ENCODE measurements at places on chromosomes 1 and 21. TPM values are rescaled to one million over a fixed set of nuclear protein-coding genes. Genes with fewer than 3 reads are reported as not detected.

TIE1 gene
- 2.2 TPM for total RNA-seq

LRRC38 gene
- not detected for total RNA-seq

ATP8B2 gene
- total RNA-seq = 48.0 TPM

GPR89B gene
- total RNA-seq = 19.4 TPM

DNA sequence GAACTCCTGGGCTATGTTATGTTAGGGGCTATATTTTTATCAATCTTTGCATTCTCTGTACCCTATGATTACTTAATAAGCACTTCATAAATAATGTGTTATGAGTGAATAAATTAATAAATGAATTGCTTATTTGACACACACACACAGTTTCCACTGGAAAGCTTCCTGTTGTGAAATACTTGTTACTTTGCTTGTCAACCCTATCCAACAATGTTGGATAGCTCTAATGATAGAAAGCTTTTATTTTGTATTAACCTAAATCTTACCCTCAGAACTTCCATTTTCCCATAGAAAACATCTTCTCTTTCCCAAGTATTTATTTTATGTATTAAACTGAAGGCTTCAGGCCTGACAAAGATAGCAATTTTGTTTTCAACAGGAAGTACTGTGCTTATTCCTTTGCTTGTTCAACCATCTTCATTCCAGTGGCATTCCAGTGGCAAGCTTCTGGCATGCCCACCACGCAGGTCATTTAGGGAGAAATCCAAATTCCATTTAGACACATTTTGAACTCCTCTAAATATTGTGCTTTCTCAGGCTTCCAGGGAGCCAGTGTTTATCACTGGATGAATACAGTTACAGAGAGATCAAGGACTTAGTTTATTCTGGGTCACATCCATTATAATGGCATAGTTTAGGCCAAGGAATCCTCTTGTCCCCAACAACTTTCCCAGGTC is 134.4 kb downstream of the TGFB2 start:
- DNase-seq = no peak

DNA sequence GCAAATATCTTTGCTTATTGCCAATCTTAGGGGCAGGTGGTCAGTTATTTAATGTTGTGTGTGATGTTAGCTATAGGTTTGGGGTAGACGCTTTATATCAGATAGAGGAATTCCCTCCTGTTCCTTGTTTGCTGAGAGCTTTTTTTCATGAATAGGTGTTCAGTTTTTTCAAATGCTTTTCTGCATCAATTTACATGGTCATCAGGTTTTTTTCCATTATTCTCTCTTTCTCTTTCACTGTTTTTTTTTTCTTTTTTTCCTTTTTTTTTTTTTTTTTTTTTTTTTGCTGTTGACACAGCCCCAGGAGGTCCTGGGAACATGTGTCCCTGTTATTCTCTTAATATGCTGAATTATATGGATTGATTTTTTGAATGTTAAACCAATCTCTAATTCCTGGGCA is 3.0 kb upstream of the SLC25A33 start:
- DNase-seq = no peak

- DNase-seq = no peak
Observed at GRCh38 chr1:229642376-229642775, 16.3 kb downstream of the URB2 start.

DNA sequence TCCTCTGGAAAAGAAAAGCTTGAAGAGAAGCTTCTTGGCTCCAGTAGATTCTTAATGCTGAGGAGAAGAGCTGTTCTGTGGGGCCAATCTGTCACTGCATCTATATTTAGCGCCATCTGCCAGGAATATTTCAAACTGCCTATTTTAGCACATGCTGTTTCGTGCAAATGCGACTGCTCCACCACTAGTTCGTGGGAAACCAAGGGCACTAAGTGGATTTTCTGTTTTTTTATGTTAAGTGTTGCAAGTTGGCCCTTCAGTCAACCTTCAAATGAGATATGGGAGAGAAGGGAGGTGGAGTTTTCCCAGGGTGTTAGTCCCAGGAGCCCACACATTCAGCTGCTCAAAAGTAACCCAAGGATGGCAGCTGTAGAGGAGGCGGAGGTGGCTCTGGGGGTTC is 91.9 kb downstream of the TSEN15 start:
- no peak for DNase-seq

DNA sequence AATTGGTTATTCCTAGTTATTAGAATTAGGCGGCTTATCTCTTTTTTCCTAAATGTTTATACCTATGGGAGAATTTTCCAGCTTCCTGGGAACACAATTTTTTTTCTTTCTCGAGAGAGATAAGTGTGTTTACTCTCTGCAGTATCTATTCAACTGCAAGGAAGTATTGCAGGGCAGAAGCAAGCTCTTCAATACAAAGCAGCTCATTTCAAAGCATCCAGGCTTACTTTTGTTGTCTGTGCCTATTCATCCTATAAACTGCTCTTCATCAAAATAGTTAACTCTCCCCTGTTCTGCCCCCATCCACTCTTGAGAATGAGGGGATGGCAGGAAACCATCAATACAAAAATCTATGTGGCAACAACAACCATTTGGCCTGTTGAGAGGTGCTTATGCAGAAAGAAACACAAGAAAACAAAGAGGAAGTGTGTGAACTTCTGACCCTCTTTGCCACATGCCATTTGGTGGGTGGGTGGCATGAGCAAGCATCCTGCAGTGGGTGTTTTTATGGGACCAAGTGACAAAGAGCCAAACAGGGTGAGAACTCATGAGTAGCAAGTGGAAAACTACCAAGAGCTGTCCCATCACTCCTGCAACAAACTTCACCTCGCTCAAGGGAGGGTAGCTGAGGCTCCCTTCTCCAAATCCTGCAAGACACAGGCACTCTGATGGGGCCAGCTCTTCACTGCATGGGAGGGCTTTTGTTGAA is 50.6 kb upstream of the MRPS6 start:
- DNase-seq = no peak

DNA sequence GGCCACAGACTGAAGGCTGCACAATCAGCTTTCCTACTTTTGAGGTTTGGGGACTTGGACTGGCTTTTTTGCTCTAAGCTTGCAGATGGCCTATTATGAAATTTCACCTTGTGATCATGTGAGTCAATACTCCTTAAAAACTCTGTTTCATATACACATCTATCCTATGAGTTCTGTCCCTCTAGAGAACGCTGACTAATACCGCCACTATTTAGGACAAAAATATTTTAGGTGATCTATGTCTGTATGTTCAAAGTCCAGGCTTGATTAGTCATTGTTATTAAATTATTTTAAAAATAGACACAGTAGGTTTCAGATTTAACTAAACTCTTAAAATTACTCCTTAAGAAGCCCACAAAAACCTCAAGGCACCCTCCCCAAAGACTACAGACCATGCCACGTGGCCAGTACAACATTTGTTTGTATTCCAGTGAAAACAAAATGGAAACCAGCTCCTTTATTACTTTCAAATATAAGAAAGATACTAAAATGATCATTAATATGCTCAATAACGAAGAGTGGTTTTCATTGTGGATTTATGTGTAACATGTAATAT is 63.1 kb downstream of the TMPRSS15 start:
- DNase-seq = no peak

GRCh38 chr1:69911301-69911801 is 294.0 kb downstream of the LRRC40 start:
- no peak for DNase-seq

DNA sequence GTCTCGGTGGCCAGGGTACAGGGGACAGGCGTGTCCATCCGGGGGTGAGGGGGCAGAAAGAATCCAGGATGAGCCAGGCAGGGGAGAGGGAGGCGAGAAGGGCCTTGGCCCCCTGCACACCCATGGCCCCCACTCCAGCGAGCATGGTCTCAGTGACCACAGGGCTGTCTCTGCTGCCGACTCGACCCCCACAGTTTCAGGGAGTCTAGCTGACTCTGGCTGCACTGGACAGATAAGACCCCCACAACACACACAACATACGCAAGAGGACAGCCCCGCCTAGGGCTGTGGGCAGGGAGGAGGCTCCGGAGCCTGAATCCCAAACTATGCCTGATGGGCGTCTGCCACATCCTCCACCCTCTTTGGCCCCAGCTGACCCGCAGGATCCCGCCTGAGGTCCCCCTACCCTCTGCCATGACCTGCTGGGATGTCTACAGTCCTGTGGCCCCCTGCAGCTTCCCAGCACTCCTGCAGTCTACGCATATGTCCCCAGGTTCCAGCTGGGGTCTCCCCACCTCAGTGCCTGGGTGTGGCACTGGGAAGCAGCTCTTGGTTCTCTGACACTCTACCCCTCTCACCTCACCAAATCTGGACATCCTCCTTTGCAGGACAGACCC is 22.0 kb downstream of the WNT9A start:
- DNase-seq = no peak

DNA sequence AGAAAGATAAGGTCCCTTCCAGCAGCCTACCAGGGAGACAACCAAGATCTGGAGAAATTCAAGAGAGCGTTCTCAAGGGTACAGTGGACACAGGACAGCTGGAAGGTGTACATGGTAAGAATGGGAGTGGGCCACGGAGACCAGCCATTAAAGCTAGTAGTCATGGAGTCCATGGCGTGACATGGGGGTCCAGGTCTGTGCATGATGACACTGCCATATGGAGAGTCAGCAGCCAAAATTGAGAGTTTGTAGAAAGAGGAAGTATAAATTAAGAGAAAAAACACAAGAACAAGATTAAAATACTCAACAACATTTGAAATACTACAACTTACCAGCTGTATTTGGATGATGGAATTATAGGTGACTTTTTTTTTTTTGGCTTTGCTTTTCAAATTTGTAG is 7.9 kb upstream of the LORICRIN start:
- DNase-seq = no peak

DNA sequence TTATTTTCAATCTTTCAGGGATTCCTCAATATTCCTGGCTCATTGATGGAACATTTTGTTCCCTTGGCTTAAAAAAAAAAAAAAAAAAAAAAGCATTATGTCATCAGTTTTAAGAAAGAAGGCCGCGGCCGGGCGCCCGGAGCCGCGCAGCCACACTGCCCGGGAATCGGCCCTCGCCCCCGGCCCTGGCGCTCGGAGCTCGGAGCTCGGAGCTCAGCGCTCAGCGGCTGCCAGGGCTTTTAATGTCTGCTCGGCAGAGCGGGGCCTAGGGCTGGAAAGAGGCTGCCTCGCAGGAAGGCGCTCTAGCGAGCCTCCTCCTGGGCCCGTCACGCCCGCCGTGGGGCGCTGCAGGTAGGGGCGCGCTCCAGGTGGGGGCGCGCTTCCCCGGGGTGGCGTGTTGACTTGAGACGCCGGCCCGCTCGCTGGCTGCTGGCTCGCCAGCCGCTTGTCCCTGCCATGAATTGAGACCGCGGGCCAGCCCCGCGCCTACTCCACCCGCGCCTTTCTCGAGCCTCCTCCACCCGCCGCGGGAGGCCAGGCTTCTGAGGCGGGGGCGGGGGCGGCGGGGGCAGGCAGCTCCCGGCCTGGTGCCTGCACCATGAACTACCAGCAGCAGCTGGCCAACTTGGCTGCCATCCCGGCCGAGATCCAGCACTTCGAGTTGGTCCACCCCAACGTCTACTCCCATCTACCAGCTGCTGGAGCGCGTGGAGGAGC is 5.4 kb upstream of the TDRD5 start:
- DNase-seq = peak; percentile 65

DNA sequence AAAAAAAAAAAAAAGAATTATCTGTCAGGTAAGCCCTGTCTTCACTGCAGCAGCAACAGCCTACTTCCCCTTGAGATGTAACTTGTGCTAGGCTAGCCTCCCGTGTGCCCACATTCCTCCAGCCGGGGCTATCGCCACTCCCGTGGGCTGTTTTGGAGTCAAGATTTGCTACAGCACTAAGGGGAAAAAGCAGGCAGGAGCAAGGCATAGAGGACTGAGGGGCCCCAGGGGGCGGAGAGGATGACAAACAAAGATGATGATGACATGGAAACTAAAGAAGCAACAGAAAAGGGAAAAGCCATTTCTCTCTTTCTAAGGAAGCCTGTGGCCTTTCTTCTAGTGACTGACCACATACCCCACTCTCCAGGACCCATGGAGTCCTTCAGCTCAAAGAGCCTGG is 1.9 kb downstream of the TNFAIP8L2 start:
- DNase-seq = no peak

GRCh38 chr1:199490769-199491527 is 536.6 kb upstream of the NR5A2 start:
- no peak for DNase-seq

- DNase-seq = no peak
Observed at GRCh38 chr1:156368157-156368658, 803 bp upstream of the RHBG start.

DNA sequence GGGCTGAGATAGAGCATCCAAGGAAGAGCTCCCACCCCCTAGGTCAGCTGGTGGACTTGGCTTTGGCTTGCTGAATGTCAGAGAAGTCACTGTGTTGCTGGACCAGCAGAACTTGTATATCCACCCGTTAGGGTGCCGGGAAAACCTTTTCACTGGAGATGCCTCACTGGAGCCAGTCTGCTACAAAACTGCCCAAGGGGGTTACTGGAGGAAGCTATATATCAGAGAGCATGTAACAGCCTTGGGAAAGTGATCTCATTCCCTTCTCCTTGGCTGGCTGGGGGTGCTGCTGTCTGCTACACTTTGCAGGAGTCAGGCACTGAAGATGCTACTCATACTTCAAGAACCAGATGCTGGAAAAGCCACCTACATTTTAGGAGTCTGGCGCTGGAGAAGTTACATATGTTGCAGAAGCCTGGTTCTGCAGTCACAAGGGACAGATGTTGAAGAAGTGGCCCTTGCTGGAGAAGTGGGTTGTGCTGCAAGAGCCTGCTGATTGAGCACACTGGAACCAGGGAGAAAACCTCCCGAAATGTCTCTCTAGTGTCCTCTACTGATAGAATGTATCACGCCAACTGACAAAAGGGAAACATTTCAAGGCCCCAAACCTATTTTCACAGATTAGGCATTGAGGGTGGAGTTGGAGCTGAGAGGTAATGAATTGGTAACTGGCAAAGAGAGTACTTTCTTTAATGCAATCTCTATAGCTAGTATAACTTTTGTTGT is 250.6 kb downstream of the SPATA17 start:
- DNase-seq = no peak

GRCh38 chr1:92749024-92749634 is 35.8 kb downstream of the EVI5 start:
- DNase-seq = no peak

- DNase-seq = no peak
Observed at GRCh38 chr1:99788896-99789295, 22.5 kb upstream of the FRRS1 start.

- DNase-seq = no peak
Observed at GRCh38 chr1:15678578-15678977, 5.5 kb upstream of the PLEKHM2 start.

DNA sequence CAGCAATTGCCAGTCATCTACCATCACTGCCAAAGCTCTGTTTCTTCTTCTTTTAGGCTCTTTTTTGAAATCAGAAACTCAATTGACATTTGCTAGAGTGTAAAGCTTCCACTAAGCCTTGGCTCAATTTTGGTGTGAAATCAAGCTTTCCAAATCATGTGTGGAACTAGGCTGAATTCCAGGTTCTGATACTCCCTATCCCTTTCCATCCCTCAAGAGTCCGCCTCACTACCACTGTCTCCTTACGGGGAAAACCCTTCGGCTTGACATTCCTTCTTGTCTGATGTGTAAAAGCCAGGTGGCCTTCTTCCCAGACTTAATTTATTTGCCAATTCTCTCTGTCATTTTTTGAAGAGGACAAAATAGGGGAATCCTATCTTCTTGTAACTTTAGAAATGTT is 47.2 kb upstream of the PRMT6 start:
- DNase-seq = no peak

All from neural crest cell (in vitro differentiated cells).